ENCODE measurements at places on chromosomes 12 and 14.
A peak's percentile ranks its signal among the peaks of the same experiment; 100 is the strongest.

GRCh38 chr12:43277651-43278540 is 274.1 kb downstream of the ADAMTS20 start:
- DNase-seq: no peak

GRCh38 chr14:47676315-47676617 is 861 bp upstream of the MDGA2 start:
- no peak for DNase-seq

DNA sequence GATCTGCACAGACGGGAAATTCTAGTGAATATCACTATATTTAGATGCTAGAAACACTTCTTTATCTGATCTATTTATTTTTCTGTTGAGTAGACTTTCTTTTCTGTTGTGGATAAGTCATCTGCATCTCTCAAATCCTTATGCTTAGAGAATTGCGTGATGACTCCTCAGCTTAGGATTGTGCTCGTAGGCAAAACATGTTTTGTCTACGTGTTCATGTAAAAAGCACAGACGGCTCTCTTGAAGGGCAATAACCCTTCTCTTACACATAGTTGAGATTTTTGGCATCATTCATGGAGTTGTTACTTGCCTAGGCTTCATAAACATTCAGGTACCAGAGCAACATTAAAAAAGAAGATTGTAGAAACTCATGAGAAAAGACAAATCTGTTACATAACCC is 18.6 kb downstream of the PPFIBP1 start:
- peak; percentile 72 for DNase-seq

- DNase-seq: no peak
Observed at GRCh38 chr12:114954511-114955055, 270.6 kb upstream of the TBX3 start.

GRCh38 chr14:64825006-64825405 is 54.7 kb downstream of the SPTB start:
- DNase-seq: no peak
